Endodermal cell (in vitro differentiated cells): ENCODE measurements at places on chromosomes 4 and X. TPM values are rescaled to one million over a fixed set of nuclear protein-coding genes. Genes with fewer than 3 reads are reported as not detected.

DNA sequence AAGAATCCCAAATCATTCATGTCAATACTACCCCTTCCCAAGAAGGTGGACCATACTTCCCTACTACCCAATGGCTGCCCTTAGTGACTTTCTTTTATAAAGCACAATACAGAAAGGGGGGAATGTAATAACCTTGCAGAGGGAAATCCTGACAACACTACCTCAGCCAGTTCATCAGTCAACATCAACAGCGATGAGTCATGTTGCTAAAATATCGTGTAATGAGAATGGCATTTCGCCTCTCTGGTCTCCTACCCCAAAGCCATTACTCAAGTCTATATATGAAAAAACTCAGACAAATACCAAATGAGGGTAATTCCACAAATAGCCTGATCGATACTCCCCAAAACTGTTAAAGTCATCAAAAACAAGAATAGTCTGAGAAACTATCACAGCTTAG is 3.3 kb upstream of the MAGEA8 start:
- no peak for DNase-seq

The CTAG1B gene
- not detected in 2 replicates for total RNA-seq

DNA sequence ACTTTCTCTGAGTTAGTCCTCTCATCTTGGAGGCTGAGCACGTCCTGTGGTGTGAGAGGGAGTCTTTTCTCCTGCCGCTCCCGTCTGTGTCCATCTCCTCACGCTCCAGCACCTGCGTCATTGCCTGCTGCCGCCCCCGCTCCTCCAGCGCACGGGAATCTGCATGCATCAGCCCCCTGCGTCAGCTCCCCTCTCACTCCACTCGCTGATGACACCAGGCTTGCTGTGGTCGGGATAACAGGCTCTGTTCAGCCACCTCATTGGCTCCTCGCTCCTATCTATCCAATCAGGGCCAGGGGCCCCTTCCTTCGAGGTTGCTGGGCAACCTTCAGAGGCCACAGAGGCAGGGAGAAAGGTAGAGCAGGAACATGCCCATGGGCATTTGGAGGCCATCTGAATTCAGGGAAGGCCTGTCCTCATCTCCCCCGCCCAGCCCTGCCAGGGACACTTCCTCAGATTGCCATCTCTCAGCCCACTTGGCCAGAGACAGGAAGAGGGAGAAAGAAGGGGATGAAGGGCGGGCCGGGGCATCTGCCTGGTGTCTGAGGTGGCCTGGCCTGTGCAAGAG is 9.3 kb downstream of the ZNF185 start:
- DNase-seq = peak; percentile 86

The TBX22 gene
- 0.88 and 1.8 TPM in 2 replicates for total RNA-seq

- peak; percentile 58 for DNase-seq
Observed at GRCh38 chr4:169934794-169935429, 91.3 kb downstream of the MFAP3L start.

DNA sequence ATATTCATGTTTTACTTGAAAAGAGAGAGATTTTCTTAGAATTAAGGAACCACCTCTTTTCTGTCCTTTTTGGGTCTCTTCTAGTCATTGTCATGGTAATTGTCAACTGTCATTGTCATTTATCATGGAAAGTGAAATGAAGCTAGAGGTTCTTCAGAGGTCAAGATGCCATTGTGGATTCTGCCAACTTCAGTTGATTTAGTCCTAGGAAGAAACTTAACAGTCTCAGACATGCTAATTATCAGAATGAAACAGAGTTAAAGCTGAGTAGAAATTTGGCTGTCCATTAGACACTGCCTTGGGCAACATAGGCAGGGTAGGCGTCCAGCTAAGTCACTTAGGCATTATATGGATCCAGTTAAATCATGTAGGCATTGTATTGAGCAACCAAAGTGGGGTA is 796.1 kb upstream of the ADGRL3 start:
- no peak for DNase-seq

GRCh38 chr4:14180983-14181601 is 553.6 kb upstream of the BOD1L1 start:
- no peak for DNase-seq

- no peak for DNase-seq
Observed at GRCh38 chrX:40966213-40966820, 118.9 kb upstream of the USP9X start.

- DNase-seq = no peak
Observed at GRCh38 chr4:30181918-30182317, 538.3 kb upstream of the PCDH7 start.

DNA sequence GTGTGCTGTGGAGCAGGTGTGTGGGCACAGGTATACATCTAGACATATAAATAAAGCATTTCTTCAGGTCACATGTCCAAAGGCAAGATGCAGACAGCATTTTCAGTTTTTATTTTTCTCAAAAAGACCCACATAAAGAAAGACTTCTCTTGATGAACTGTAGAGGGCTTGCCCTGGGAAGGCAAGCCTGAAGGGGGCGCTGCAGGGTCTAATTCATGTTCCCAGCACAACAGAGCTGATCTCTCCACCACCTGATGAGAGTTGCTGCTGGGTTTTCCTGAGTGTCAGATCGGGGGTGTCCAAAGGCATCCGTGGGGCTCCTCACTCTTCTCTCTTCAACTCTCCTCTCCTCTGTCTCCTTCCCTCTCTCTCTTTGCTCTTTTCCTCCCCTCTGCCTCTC is 26.6 kb downstream of the ADRA2C start:
- DNase-seq = peak; percentile 96

GRCh38 chrX:12153741-12154140 is 15.5 kb downstream of the FRMPD4 start:
- no peak for DNase-seq

The NHSL2 gene
- total RNA-seq = 7.3 and 11.2 TPM in 2 replicates

The PAGE1 gene
- total RNA-seq = not detected in 3 replicates

- DNase-seq = peak; percentile 56
Observed at GRCh38 chrX:153768311-153769157, 4.5 kb downstream of the PLXNB3 start.

GRCh38 chr4:76709772-76710090 is 188.2 kb downstream of the SOWAHB start:
- no peak for DNase-seq

- no peak for DNase-seq
Observed at GRCh38 chrX:40418813-40419195, 162.0 kb upstream of the ATP6AP2 start.

- DNase-seq = no peak
Observed at GRCh38 chr4:100738196-100739165, 220.7 kb upstream of the EMCN start.

DNA sequence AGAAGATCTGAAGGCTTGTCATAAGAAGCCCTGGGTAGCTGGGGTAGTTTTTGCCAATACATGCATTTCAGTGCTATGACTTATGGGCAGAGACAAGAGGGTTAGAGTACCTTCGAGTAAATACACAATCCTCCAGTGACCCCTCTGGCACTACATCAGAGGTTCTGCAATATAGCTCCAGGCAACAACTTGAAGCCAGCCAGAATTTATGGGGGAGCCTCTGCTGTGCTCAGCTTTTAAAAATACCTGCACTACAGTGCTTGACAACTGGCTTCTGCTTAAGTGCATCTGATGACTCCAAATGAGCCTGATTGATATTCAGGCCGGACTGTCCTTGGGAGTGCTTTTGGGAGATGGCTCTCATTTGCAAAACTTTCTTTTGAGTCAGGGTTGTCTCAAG is 44.9 kb upstream of the SMAD1 start:
- DNase-seq = no peak

DNA sequence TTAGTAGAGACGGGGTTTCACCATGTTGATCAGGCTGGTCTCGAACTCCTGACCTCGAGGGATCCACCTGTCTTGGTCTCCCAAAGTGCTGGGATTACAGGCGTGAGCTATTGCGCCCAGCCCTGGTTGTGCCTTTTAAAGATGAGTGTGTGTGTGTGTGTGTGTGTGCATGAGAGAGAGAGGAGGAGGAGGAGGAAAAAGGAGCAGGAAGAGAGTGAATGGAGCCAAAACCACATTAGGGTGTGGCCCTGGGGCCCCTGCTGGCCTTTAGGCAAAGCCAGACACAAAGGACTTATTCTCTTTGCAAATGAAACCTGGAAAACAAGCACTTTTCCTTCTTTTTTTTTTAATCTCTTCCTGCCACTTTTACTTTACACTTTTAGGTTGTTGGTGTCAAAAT is 48.2 kb upstream of the KLF3 start:
- no peak for DNase-seq

DNA sequence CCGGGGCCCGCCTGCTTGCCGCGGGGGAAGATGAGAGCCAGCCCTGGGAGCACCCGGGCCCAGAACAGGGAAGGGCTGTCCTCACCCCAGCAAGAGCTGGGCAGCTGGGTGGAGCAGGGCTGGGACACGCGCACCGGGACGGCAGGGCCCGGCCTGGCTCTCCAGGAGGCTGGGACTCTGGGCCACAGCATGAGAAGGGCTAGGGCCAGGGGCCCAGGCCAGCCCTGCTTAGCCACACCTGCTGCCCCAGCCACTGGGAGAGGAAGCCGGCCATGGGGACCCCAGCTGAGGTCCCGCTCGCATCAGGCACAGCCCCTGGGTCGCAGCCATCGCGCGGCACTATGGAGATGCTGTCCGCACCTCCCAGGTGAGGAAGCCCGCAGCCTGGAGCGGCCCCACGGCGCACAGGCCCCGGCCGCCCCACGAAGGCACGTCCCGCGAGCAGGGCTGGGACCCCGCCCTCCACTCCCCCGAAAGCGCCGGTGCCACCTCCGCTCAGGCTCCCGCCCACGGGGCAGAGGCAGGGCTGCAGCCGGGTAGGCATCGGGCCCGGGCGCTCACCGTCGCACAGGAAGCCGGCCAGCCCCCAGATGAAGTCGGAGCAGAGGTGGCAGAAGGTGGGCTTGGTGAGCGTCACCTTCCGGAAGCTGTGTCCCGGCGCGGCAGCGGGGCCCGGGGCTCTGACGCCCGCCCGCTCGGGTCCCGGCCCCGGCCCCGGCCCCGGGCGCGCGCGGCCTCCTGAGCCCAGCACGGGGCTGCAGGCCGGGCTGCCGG is 531 bp downstream of the DGKQ start:
- DNase-seq = peak; percentile 81

The ZFP42 gene
- total RNA-seq = 7.9 to 32.2 TPM (median 30.9 TPM) in 3 replicates

- peak; percentile 88 for DNase-seq
Observed at GRCh38 chr4:77994194-77994721, 62.9 kb upstream of the FRAS1 start.

DNA sequence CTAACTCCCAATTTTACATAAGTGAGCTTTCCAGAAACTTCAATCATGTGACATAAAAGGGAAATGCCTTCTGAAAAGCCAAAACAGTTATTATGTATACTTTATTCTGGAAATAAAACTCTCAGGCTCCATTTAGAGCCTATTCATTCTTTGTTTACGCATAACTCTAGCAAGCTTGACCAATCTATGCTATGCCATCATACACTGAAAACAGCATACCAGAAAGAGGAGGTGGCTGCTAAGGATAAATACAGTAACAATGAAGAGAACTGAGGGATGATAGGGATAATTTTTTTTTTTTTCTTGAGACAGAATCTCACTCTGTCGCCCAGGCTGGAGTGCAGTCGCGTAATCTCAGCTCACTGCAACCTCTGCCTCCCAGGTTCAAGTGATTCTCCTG is 24.4 kb downstream of the CDKL2 start:
- no peak for DNase-seq

DNA sequence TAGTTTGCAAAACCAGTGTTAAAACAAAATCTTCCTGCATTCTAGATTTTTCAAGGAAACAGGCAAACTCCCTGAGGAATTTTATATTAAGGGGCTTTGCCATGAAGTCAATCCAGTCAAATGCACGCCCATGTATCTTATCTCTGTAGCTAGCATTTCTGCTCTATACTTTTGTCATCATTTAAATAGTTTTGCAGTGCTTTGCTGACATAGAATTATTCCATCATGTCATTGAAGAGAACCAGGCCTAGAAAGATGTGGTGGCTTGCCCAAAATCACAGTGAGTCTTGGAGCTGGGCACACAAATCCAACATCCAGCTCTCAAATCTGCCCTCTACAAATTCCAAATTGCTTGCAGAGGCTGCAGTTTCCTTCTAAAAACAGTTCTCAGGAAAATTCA is 66.7 kb upstream of the LNX1 start:
- DNase-seq = no peak

DNA sequence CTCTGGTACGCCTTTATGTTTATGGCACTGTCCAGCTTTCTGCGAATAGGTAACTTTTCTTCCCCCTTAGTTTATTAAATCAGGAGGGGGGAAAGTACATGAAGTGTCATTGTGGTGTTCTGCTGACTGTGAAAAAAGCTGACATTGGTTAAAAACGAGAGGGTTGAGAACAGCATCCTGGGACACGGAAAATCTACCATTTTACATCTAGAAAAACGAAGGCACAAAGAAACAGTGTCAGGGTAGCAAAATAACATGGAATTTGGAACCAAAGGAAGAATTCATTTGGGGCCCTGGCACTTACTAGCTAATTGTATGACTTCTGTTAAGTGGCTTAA is 1.2 kb upstream of the AMOT start:
- DNase-seq = no peak

- no peak for DNase-seq
Observed at GRCh38 chr4:141133999-141134995, 1.0 kb upstream of the RNF150 start.

The PSMD10 gene
- 74.5 and 91.4 TPM in 2 replicates for total RNA-seq

The SPANXD gene
- not detected in 2 replicates for total RNA-seq

The RIBC1 gene
- 2.1 and 3.0 TPM in 2 replicates for total RNA-seq

- DNase-seq = no peak
Observed at GRCh38 chr4:56240554-56241174, 146.6 kb downstream of the AASDH start.

DNA sequence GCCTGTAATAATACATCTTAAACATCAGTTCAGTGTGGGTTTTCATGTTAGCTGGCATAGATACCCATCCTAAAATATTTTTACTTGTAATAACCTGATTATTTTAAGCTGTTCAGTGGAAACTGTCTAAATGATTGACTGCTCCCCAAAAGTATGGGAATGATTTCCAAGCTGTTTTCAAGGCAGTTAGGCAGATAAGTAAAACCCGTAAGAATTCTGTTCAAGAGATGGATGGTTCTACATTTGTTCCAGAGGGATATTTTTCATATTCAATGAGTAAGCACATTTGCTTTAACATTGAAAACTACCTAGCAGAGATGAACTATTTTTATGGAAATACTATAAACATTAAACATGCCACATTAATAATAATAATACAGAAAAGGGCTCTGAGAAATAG is 161.1 kb downstream of the UNC5C start:
- DNase-seq = no peak

- no peak for DNase-seq
Observed at GRCh38 chr4:21901281-21901680, 47.3 kb downstream of the KCNIP4 start.

GRCh38 chr4:47652092-47652491 is 167.0 kb downstream of the ATP10D start:
- no peak for DNase-seq

DNA sequence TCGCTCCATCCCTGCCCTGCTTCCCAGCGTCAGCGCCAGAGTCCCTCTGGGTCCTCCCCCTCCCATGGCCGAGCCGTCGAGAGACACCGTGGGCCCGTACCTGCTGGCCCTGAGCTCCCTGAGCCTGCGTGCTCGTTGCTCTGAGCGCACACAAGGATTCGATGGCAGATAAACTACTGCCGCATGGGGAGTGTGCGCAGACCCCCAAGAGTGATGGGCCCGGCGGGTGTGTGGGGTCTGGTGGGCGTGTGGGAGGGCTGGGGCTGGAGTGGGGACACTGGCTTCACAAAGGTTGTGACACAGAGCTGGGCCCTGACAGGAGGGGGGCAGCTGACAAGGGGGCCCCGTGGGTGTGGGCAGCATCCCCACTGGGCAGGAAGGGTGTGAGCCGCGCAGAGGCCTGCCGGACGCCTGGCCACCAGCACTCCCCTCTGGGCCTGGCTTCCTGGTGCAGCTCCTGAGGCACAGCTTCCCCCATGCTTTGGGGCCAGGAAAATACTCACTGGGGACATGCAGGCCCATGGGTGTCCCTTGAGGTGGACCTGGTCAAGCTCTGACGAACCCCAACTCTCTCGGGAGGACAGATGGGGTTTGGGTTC is 4.8 kb upstream of the RGS12 start:
- DNase-seq = no peak
